ENCODE measurements at places on chromosomes 7 and 10. TPM values are rescaled to one million over a fixed set of nuclear protein-coding genes. Genes with fewer than 3 reads are reported as not detected.

DNA sequence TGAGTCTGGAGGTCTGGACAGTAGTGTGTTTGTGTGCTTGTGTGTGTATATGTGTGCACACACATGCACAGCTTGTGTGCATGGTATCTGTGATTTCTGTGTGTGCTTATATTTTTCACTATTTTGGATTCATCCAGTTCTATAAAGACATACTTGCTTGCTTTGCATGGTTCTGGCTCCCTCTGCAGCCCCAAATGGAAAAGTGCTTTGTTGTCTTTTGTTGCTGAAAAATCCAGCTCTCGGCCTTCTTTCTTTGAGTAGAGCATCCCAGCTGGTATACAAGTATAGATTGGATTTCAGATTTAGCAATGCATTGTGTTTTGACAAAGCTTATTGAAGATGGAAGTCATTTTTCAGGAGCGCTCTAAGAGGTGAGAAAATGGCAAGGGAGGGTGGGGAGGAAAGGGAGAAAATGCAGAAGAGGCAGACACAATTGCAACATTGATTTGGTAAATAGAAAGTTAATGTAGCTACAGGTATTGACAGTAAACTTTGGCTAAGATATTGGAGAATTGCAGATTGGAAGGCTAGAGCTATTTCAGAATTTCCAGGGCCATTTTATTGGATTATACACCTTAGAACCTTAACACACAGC, 333.9 kb downstream of the AUTS2 start:
- DNase-seq, result peak; percentile 51

DNA sequence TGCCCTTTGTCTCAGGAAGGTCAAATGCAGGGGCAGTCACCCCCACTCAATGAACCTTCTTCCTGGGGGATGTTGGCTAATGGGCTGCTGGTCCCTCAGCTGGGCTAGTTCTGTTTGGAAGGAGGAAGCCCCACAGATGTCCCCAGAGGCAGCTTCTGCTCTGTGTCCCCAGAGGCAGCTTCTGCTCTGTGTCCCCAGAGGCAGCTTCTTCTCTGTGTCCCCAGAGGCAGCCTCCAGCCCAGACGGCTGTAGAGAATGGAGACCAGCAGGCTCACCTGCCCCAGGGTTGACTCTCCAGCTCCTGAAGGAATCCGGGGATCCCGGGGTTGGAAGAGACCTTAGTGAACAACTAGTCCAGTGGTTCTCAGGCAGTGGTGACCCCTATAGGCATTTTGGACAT, 62.5 kb upstream of the LEP start:
- DNase-seq, result no peak

- no peak for DNase-seq
Observed at GRCh38 chr10:13453896-13454295, 74.9 kb downstream of the BEND7 start.

DNA sequence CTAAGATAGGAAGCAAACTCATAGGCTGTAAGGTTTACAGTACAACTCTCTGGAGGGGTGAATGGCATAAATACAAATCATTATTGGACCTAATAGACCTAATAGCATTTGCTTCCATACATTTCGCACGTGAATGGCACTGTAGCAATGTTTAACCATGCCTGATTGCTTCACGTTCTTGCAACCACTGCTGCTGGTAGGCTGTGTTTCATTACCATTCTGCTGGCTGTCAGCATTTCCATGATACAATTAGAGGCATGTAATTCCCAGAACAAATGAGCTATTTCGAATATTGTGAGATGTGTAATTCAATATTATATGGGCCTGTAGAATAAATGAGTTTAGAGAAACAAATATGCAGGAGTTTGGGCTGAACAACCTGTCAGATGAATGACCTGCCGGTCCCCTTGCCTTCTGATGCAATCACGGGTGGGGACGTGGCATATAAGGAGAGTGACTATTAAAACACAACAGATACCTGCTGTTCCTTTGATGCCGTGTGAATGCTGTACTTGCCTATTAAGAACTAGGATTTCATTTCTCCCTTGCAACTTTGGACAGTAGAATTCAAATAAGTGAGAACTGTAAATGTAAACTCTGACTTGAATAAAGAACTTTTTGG, 393.4 kb downstream of the ACTR3B start:
- DNase-seq, result no peak

DNA sequence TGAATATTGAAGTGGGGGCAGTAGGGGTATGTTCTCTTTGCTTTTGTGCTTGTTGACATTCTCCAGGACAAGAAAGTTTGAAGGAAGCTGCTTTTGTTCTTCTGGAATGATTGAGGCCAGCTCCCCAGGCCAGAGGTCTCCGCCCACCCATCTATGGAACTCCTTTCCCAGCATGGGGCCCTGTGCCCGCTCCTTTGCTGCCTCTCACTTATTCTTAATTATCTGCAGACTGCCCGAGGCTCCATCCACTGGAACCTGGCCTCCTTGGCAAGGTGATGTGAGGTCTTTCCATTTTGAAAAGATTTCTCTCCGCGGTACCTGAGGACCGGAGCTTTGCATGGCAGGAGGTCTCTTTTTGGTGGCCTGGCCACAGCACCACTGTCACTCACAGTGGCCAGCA, 39.3 kb upstream of the MKI67 start:
- DNase-seq, result no peak

DNA sequence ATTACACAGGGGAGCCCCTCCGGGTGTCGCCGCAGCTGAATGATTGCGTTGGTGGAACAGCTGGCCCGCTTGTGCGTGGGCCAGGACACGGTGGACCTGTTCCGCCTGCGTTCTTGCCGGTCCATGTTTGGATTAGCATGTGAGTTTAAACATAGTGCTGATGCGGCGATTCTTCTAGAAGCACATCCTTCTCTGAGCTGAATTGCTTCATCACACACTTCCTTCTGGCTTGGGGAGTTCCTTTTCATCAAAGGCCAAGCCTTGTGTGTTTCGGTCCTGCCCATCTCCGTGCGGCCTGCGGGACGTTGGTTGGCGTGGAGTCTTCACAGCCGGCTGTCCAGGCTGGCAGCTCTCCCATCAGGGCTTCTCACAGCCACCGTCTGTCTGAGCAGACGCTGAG, 45.5 kb upstream of the SLC29A4 start:
- DNase-seq, result peak; percentile 23

- no peak for DNase-seq
Observed at GRCh38 chr10:90462749-90463470, 394.9 kb downstream of the HTR7 start.

DNA sequence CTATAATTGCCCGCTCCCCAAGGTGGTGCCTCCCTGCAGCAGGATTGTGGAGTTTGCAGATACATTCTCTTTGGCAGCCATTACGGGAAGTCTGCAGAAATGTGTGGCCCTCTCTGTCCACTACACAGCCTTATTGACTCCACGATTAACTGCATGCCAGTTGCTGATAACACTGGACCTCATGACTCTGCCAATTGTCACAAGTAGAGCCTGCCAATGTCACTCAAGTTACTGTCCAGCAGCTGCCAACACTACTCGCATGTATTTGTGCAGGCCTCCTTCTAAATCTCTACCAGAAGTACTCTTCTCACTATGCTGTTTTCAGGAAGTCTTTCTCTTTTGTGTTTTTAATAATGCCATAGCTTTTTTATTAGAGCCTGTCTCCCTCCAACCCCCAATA, 128.8 kb downstream of the PPP1R3A start:
- no peak for DNase-seq

DNA sequence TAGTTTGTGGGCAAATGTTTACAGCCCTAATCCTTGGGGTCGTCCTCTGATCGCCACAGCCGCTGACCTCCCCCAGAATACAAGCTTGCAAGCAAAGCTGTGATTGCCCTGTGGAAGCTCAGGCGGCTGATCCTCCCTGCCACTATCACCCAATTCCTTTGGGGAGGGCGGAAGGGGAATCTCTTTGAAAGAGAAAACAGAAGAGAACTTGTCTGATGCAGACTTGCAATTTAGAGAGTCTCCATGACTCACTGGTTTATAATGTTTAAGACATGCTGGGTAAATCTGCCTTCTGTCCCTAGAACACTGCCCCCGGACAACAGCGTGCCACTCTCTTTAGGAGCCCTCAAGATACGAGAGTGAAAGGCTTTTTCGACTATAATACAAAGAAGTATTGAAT, 75.5 kb downstream of the NRP1 start:
- DNase-seq, result no peak

- DNase-seq, result no peak
Observed at GRCh38 chr7:48245751-48246472, 74.7 kb downstream of the ABCA13 start.

GRCh38 chr10:32346551-32347362, at the start of gene EPC1:
TSS of gene EPC1 (minus strand) at chr10:32347158. CDS start at chr10:32346915, 243 bp downstream.
- DNase-seq, result peak; percentile 91

DNA sequence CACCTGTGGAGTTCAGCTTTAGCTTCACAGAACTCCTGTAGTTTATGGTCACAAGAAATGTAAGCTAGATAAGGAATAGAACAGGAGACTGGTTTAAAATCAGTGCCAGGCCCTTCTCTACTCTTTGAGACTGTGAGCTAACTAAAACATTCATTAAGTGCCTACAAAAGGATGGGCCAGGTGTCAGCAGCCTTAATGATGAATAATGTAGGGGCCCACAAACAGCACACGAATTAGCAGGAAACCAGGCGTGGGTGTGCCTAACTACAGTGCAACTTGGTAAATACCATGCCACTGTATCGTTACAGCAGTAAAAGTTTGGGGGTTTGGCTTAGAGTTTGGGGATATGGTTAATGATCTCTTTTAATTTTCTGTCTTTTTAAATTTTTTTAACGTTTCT, 6.1 kb upstream of the ABLIM1 start:
- no peak for DNase-seq

DNA sequence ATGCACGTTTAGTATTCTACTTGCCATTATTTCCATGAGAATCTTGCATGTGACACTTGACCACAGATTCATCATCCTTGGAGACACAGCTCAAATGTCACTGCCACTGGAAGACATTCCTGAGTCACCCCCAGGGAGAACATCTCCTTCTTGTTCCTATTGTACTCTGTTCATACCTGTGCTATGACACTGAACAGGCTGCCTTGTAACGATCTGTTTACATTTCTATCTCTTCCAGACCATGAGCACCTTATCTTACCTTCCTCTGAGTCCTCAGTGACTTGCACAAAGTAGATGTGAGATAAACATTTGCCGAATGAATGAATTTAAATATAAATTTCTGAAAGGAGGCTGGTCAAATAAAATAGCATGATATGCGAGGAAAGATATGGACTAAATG, 331.9 kb upstream of the LRRN3 start:
- DNase-seq, result no peak

DNA sequence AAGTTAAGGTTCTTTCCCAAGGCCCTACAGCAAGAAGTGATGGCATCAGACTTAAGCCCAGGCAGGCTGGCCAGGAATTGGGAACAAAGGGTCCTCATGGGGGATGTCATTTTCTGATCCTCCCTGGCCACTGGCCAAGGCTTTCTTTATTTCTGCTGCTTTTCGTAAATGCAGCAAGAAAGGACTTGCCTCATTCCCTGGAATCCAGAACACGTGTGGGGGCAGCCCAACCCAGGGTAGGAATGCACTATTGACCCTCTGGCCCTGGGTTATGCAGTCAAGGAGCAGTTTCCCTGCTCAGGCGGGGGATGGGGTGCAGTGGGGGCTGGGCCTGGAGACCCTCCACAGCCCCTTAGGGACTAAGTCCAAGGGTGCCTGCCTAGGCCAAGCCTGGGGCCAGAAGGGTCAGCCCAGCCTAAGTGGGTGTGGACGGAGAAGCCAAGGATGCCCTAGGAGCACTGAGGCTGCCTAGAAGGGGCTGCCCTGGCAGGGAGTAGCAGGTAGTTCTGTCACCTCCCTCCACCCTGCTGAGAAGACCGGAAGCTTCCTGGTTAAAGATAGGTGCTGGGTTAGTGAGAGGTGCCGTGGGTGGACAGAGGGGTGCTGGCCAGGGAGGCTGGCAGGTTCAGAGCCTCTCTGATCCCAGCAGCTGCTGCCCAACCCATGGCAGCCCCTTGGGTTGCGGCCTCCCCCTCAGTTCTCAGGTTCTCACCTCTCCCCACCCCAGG, 179.2 kb downstream of the SH3PXD2A start:
- DNase-seq, result peak; percentile 66

- peak; percentile 60 for DNase-seq
Observed at GRCh38 chr10:24350070-24350921, 141.4 kb downstream of the KIAA1217 start.

GRCh38 chr7:88480896-88481295, 174.2 kb upstream of the STEAP4 start:
- DNase-seq, result no peak

- DNase-seq, result no peak
Observed at GRCh38 chr10:6748981-6749635, 169.0 kb upstream of the PRKCQ start.

DNA sequence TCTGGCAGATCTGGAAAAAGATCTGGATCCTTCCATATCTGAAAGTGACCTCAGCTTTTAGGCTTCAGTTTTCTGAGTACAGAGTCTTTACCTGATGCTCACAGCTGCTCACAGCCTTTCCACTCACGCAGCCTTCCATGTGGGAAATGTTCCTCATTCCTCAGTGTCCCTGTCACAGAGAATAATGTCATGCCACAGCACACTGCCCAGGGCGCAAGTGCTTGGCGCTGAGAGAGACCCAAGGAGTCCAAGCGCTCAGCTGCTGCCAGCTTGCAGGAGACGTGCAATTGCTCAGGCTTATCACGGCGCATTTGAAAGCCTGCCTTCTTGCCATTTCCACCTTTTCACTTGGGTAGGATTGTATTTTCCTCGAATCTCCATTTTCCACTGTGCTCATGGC, 271.9 kb upstream of the MKI67 start:
- DNase-seq, result no peak

- no peak for DNase-seq
Observed at GRCh38 chr10:32266566-32266965, 80.4 kb downstream of the EPC1 start.

DNA sequence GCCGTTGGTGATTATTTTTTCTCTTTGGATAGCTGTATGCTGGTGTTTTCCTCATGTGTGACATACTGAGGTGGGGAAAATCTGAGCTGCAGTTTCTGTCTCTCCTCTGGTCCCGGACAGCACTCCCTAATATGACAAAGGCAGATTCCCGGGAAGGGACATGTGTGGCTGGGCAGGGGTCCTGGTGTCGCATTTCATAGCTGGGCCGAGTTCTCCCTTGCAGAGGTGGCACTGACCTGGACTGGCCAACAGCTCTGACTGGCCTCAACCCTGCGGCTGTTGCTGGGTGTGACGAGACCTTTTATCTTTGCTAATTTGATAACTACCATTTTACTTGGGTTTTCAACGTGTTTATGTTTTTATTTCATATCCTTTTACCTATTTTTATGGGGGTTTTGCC, 248.6 kb upstream of the TCERG1L start:
- DNase-seq, result no peak

DNA sequence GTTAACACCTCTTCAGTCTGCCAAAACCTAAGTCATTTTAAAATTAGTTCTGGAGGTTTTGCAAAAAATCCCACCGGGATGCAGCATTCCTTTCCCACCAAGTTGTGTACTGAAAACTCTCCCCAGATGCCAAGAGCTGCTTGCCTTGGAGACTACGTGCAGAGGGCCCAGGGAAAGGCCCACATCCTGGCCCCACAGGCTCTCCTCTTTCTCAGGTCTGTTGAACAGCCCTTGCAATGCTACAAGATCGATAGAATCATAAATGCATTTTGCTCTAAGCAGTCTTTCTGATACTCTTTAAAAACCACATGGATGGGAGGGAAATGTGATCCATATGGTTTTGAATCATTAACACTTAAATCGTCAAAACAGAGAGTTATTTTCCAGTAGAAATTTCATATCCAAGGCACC, 126.7 kb upstream of the ZMIZ1 start:
- peak; percentile 86 for DNase-seq

GRCh38 chr10:59258890-59259289, 82.4 kb downstream of the PHYHIPL start:
- no peak for DNase-seq

Gene HTR5A
- not detected for total RNA-seq

Gene TRPV6
- 1.8 TPM for total RNA-seq

Gene FRAT2
- 10.7 TPM for total RNA-seq

Gene WDR86
- 14.0 TPM for total RNA-seq

Gene SPDYE11
- 0.10 TPM for total RNA-seq

Gene GPC2
- 3.9 TPM for total RNA-seq

Gene HMX2
- total RNA-seq, result not detected

Gene ICA1
- 14.9 TPM for total RNA-seq

All from skin of body (tissue), 3 donors.